ENCODE measurements at places on chromosomes 4 and X.
A peak's percentile ranks its signal among the peaks of the same experiment; 100 is the strongest.

- DNase-seq = no peak
Observed at GRCh38 chr4:159425737-159426305, 322.9 kb downstream of the RAPGEF2 start.

DNA sequence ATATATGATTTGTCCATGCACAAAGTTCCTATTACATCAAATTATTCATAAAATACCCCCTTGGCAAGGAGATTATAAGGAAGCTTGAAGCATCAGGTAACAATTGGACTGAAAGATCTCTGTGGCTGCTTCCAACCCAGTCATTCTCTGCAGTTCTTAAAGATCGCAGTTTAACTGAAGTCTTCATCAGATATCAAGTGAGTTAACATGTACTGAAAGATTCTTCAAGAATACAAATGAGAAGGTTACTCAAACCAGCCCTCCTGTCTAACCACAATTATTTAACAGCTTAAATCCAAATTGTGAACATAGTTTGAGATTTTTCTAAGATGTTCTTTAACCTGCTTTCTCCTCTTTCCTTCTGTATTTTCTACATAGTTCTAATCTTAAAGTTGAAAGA lies 56.1 kb downstream of the SLC10A7 start:
- no peak for DNase-seq

DNA sequence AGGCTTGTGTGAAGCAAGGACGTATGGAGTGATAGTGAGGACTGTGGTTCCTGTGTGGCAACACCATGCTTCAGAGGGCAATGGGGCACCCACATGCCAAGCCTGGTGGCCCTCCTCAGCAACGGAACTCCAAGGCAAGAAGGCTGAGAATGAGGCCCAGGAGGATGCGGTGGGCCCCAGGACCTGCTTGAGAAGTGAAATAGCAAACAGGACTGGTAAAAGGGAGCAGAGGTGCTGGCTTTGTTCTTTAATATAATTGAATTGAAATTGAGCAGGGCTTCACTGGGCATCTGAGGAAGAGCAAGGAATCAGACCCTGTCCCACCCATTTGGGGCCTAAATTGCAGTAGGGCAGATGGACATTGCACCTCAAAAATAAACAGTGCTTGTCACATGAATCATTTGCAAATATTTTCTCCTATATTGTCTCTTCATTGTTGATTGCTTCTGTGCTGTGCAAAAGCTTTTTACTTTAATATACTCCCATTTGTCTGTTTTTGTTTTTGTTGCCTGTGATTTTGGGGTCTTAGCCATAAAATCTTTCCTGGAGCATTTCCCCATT lies 2.3 kb downstream of the TMEM187 start:
- no peak for DNase-seq

- DNase-seq = no peak
Observed at GRCh38 chrX:110003167-110004156, 548 bp downstream of the TMEM164 start.

DNA sequence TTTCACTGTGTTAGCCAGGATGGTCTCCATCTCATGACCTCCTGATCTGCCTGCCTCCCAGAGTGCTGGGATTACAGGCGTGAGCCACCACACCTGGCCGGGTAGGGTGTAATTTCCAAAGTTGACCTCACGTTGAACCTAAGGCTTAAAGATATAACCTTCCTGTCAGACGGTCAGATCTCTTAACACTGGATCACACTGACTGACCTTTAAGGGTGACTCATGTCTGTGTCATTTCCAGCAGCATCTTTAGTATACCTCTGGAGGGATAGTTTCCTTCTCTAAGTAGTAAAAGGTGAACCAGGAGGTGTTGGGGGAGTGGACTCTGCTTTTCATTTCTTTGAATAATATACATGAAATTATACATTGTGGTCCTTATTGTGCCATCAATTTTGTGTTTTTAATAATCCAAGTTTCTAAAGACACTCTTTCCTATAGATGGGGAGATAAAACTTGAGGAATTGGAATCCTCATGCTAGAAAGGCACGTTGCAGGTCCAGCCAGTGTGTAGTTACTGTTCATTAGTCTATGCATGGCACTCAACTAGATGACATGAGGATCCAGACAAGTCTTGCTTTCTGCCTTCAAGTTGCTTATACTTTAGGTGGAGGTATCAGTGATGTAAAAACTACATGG lies 45.7 kb downstream of the ARHGAP10 start:
- DNase-seq = peak; percentile 59

DNA sequence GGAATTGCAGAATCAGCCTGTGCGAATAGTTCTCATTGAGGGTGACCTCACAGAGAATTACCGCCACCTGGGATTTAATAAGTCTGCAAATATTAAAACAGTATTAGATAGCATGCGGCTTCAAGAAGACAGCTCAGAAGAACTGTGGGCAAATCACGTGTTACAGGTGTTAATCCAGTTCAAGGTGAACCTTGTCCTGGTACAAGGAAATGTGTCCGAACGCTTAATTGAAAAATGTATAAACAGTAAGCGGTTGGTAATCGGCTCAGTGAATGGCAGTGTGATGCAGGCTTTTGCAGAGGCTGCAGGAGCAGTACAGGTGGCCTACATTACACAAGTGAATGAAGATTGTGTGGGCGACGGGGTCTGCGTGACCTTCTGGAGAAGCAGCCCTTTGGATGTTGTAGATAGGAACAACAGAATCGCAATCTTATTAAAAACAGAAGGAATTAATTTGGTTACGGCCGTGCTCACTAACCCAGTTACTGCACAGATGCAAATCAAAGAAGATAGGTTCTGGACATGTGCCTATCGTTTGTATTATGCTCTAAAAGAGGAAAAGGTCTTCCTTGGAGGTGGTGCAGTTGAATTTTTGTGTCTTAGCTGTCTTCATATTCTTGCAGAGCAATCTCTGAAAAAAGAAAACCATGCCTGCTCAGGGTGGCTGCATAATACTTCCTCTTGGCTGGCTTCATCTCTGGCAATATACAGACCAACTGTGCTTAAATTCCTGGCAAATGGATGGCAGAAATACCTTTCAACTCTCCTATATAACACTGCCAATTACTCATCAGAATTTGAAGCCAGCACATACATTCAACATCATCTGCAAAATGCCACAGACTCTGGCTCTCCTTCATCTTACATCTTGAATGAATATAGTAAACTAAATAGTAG lies 10.7 kb downstream of the BBS12 start:
- DNase-seq = no peak
